Right lung (tissue), 10 donors: ENCODE measurements at places on chromosomes 12 and 14. TPM values are rescaled to one million over a fixed set of nuclear protein-coding genes. Genes with fewer than 3 reads are reported as not detected.
A peak's percentile ranks its signal among the peaks of the same experiment; 100 is the strongest.

ACRBP gene
- polyA plus RNA-seq, result 7.4 TPM

GRCh38 chr12:81872400-81872799 is 113.2 kb upstream of the PPFIA2 start:
- no peak for DNase-seq

DNA sequence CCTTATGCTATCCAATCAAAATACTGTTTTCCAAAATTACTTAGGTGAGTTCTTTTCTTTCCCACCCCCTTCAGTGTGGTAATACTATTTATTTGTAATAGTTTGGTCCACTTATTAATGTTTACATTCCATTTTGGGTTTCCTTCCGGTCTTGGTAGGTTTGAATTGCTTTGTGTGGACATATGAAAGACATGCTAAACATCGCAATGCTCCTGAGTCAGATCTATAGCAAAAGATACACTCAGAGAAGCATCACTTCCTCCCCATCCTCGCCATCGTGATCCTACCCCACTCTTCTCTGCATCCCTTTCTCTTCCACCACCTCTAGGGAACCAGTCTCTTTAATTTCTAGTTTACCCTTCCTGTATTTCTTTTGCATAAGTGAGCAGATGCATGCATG is 30.0 kb downstream of the TUNAR start:
- DNase-seq, result no peak

DNA sequence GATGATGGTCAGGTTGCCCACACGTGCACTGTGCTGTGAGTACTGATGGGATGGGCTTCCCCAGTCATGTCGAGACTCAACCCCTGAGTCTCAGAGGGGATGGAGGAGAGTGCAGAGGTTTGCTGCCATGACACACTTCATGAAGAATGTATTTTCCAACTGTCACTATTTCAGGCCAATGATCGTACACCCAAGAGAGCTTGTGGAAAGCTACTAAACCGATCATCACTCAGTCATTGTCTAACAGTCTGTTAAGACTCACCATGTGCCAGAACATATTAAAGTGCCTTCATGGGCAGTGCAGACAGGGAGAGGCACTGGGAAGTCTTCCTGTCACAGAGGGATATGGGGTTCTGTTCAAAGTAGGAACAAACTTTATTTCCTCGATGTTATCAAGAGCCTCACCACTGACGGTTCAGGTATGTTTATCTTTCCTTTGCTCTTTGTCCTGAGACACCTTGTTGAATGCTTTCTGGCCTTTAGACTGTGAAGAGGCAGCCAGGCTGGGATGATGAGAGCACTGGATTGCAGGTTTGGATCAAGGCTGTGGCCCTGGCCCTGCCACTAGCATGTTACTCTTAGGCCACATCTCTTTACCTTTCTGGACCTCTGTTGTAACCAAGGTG is 41.6 kb upstream of the NTF3 start:
- no peak for DNase-seq

- peak; percentile 39 for DNase-seq
These were observed 46.7 kb downstream of the FAM222A start for GRCh38 chr12:109760031-109760929.
